CD4-positive, CD25-positive, alpha-beta regulatory T cell (primary cell): ENCODE measurements at places on chromosomes 3 and 15.

GRCh38 chr15:85403745-85404144 is 23.3 kb downstream of the AKAP13 start:
- H3K36me3 ChIP-seq, result no peaks in the 10 kb centered on the region
- no peak overlapping the region for H3K4me3 ChIP-seq
- no peak overlapping the region for H3K27ac ChIP-seq
- H3K27me3 ChIP-seq, result no peaks in the 10 kb centered on the region
- DNase-seq, result no peak
- peaks cover 48% of the 10 kb centered on the region for H3K4me1 ChIP-seq

DNA sequence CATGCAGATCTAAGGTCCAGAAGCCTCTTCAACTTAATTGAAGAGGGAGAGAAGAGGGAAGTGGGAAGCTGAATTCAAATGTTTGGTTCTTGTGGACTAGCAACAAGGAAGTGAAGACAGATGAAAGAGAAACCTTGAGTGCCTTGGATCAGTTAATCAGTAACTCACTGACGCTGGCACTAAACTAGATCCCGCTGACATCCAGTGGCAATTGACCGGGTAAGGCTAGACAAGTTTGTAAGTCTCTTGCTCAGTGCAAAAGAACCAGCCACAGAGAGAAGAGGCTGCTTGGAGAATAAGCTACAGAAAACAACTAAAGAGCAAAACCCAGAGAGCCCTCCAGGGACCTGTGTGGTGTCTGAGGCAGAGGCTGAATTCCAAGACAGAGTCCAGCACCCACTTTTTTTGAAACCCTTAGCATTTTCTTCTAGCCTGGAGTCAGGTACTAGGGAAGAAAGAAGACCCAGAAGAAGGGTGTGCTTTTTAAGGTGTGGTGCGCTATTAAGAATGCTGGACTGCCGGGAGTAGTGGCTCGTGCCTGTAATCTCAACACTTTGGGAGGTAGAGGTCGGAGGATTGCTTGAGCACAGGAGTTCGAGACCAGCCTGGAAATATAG is 6.9 kb downstream of the PLCH1 start:
- no peak for DNase-seq
- no peaks in the 10 kb centered on the region for H3K36me3 ChIP-seq
- H3K27me3 ChIP-seq, result peaks cover 14% of the 10 kb centered on the region
- H3K27ac ChIP-seq, result no peak overlapping the region
- H3K4me3 ChIP-seq, result no peak overlapping the region

DNA sequence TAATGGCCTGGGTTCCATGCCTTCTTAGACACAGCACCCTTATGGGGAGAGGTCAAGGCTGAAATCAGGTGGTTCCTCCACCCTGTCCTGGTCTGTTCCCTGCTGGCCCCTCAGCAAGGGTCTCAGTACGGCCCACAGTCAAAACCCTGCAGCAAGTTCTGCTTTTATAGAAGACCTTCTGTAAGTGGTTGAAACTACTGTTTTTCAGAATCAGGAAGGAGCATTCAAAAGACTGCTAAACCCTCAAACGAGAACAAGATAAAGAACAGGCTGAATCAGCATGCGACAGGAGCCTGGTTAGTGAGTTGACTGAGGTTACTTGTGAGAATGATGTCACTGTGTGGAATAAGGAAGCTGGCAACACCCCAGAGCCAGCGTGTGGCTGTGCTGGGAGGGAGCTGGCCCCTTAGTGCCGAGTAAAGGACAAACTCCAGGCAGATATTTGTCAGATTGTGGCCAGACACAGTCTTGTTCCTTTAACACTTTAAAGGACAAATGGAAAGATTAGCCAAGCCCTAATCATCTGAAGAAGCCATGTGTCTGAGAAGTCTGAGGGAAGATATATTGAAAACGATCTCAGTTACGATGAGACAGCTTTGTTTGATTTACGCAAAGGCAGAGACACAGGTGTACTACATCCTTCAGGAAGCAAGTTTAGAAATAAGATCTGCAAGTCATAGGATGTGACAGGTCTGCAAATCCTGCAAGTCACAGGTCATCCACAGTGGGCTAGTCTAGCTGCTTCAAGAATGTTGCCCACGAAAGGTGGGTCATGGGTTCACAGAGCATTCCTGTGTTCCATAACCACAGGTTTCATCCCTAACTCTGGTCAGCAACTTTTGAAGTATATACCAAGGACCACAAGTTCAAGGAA is 54.0 kb downstream of the B3GNT5 start:
- H3K27ac ChIP-seq, result no peak overlapping the region
- H3K27me3 ChIP-seq, result no peaks in the 10 kb centered on the region
- no peak overlapping the region for H3K4me3 ChIP-seq
- no peak for DNase-seq
- H3K36me3 ChIP-seq, result peaks cover 25% of the 10 kb centered on the region

DNA sequence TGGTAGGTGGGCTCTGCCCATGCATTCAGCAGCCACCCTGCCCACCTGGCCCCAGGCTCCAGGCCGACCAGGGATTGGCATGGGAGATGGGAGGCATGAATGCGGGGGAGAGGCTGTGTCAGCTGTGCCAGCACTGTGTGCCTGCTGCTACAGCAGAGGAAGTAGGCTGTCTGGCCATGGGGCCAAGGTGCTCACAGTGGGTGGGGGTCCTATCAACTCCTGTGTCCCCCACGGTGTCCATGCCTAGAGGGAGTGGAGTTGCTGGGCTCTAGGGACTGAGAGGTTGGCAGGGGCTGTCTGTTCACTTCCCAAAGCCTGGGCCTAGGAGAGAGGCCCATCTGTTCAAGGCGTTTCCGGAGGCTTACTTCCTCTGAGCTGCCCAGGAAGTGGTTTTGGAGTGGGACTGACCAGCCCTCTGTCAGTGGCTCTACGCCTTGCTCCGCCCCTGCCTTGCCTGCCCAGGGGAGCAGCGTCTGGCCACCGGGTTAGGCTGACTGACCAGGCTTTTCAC is 5.8 kb downstream of the PRKCD start:
- no peaks in the 10 kb centered on the region for H3K27me3 ChIP-seq
- no peak overlapping the region for H3K4me3 ChIP-seq
- peaks cover 40% of the 10 kb centered on the region for H3K4me1 ChIP-seq
- no peak for DNase-seq

DNA sequence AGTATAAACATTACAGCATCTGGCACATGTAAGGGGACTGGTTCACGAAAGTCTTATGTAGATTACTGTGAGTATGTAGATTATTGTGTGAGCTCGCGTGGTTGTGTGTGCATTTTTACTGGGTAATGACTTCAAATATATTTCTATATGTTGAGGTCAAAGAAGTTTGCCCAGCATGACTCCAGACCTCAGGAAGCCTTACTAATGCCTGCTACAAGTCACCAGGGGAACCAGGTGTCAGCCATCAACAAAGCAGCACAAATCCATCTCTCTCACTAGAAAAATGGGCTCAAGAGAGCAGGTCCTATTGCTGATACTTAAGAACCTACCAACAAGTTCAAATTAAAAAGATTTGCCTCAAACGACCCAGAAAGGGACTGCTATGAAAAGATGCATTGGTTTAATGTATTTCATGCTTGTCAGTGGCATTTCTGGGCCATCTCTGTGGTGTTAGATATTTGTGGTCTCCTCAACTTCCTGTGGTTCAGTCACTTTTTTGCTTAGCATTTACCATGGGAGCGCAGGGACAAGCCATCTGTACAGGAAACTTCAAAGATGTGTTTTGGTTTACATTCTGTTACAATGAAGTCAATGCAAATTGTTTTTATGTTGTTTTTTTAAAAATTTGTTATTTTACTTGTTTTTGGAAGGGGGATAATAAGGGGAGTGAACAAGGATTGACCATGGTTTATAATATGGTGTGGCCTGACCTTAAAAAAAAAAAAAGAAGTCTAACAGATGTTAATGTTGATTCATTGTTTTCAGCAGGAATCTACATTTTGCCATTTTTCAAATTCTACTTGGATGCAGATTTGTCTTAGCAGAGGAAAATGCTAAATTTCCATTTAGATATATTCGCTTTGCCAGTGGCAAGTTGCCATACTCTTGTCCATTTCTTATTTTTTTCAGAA is 172.1 kb upstream of the ADAMTS9 start:
- H3K4me1 ChIP-seq, result no peaks in the 10 kb centered on the region
- no peak for DNase-seq
- no peaks in the 10 kb centered on the region for H3K36me3 ChIP-seq
- H3K27ac ChIP-seq, result no peak overlapping the region

DNA sequence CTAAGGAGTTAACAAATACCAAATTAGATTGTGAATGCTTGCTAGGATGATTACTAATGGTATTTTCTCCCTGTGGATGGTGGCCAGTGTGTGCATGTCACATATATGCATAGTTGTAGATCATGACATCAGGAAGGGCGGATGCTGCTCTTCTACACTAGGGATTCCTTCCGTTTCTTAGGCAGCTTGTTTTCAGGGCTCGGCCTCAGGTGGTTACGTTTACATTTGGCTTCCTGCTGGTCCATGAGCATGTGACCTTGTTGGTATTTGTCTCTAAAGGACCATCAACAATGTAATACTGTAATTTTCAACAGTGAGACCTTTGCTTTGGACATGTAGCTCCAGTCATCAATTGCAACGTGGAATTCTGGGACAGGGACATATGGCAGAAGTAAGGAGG is 221.4 kb downstream of the NR1D2 start:
- no peak overlapping the region for H3K27ac ChIP-seq
- no peak overlapping the region for H3K4me3 ChIP-seq
- H3K4me1 ChIP-seq, result no peaks in the 10 kb centered on the region
- no peaks in the 10 kb centered on the region for H3K36me3 ChIP-seq

DNA sequence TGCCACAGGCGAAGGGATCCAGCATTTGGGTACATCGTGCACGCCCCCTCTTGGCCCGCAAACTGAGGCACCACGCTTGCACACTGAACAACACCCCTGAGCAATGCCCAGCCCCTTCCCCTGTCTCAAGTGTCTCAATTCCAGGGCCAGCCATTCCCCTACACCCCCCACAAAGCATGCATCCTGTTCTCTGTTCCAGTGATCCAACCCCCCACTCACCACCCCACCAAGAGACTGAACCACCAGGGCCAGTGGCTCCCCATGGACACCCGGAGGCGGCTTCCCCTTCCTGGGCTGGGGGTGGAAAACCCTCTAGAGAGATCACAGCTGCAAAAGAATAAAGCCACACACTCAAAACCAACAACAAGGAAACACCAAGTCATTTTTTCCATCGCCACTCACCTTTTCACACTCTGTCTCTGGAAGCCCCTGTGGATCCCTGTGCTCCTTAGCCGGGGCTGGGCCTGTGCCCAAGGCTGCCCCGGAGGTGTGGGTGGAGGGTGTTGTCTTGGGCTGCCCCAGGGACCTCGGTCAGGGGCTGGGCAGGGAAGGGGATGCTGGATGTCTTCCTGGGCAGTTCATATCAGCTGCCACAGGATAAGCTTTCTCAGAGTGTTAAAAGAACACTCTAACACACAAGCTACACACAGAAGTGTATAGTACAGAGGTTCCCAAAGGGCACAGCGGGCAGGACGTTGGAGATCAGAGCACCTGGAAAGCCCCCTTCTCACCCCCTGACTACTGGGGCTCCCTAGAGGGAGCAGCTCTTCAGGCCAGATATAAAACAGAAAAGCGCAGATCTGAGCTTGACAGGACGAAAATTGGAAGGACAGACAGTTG is 92.5 kb downstream of the CHSY1 start:
- no peak for DNase-seq
- no peaks in the 10 kb centered on the region for H3K36me3 ChIP-seq
- H3K27me3 ChIP-seq, result no peaks in the 10 kb centered on the region

GRCh38 chr3:184748219-184749135 is 36.6 kb upstream of the MAGEF1 start:
- H3K36me3 ChIP-seq, result no peaks in the 10 kb centered on the region
- no peak overlapping the region for H3K27ac ChIP-seq
- DNase-seq, result no peak

DNA sequence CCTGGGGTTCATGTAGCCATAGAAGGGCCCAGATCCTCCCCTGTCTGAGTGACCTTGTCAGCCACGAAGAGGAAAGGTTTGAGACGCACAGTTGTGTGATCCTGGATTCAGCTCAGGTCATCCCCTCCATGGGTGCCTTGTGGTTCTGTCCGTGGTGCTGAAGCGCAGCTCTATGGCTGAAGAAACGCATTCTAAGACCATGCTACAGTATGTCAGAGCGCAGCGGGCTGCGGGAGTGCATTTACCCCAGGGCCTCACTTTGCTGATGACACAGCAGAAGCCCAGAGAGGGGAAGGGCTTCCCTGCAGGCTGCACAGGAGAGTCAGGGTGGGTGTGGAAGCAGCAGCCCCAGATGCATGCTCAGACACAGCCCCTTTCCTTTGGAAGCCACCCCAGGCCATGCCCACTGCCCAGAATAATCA is 68.8 kb upstream of the IQSEC1 start:
- H3K4me1 ChIP-seq, result no peaks in the 10 kb centered on the region
- H3K27me3 ChIP-seq, result no peaks in the 10 kb centered on the region
- no peak for DNase-seq
- H3K27ac ChIP-seq, result no peak overlapping the region

GRCh38 chr15:90145259-90145658 is 43.0 kb upstream of the IDH2 start:
- H3K36me3 ChIP-seq, result no peaks in the 10 kb centered on the region
- no peak overlapping the region for H3K27ac ChIP-seq
- H3K27me3 ChIP-seq, result no peaks in the 10 kb centered on the region

DNA sequence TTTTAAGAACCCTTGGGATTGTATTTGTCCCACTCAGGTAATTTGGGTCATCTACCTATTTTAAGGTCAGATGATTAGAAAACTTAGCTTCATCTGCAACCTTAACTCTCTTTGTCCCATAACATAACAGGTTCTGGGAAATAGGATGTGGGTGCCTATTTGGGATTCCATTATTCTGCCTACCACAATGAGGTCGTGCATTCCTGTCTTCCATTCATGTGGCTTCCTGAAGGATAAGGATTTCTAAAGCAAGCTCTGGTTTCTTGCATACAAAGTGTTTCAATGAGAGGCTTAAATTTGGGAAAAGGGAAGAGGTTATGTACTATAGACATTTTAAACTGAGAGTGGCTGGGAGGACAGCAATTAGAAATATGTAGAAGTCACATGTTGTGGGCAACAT is 190.3 kb downstream of the MCTP2 start:
- H3K36me3 ChIP-seq, result no peaks in the 10 kb centered on the region
- H3K27ac ChIP-seq, result no peak overlapping the region
- no peak overlapping the region for H3K4me3 ChIP-seq
- H3K27me3 ChIP-seq, result no peaks in the 10 kb centered on the region

GRCh38 chr15:28123408-28124023 is 24.4 kb upstream of the OCA2 start:
- H3K27me3 ChIP-seq, result no peaks in the 10 kb centered on the region
- H3K4me3 ChIP-seq, result no peak overlapping the region
- DNase-seq, result no peak

DNA sequence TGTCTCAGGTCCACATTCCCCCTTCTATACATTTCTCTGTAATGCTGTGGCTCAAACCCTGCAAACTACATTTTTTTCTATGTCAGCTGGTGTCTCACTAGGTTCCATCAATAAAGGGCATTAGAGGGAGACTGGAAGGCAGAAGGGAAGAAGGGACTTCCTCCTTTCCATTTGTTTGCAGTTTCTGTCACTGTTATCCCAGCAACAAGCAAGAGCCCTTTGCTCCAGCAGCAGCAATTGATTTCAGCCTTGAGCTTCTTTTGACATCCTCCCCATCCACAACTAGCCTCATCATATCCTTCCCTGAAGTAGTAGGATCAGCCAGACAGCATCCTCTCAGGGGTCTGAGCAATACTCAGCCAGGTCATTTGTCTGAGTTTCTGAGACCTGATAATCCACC is 5.3 kb upstream of the NCK1 start:
- H3K27me3 ChIP-seq, result no peaks in the 10 kb centered on the region
- peaks cover 25% of the 10 kb centered on the region for H3K4me1 ChIP-seq
- H3K27ac ChIP-seq, result no peak overlapping the region
- no peaks in the 10 kb centered on the region for H3K36me3 ChIP-seq
- no peak for DNase-seq
- H3K4me3 ChIP-seq, result peak overlapping the region; percentile 9
